ENCODE measurements at places on chromosomes 2 and 18. TPM values are rescaled to one million over a fixed set of nuclear protein-coding genes. Genes with fewer than 3 reads are reported as not detected.

The TMEM237 gene
- total RNA-seq: 7.2 TPM

The OTOF gene
- total RNA-seq: under 0.01 TPM

The MYO3B gene
- 0.22 TPM for total RNA-seq

The DCDC2C gene
- total RNA-seq: 3.9 TPM

The SERPINB3 gene
- not detected for total RNA-seq

The LINC00305 gene
- total RNA-seq: not detected

The CCDC74A gene
- total RNA-seq: 38.6 TPM

The DYSF gene
- total RNA-seq: 4.9 TPM

The ABCA12 gene
- total RNA-seq: not detected

The C2orf15 gene
- total RNA-seq: not detected

The NT5C1B gene
- not detected for total RNA-seq

The CFC1 gene
- total RNA-seq: not detected

The SGPP2 gene
- total RNA-seq: not detected

The LRRFIP1 gene
- total RNA-seq: 51.5 TPM

The ALK gene
- 0.39 TPM for total RNA-seq

The MORN2 gene
- total RNA-seq: 6.1 TPM

The TGFA gene
- 8.2 TPM for total RNA-seq

The SRD5A2 gene
- not detected for total RNA-seq

The SLC9A4 gene
- 0.30 TPM for total RNA-seq

The ZSWIM2 gene
- total RNA-seq: not detected

The BOLL gene
- total RNA-seq: not detected

The BBS5 gene
- total RNA-seq: 14.4 TPM

The MDH1B gene
- 2.4 TPM for total RNA-seq

The ZNF804A gene
- total RNA-seq: 0.44 TPM

The C2orf66 gene
- not detected for total RNA-seq

The PARD6G gene
- 10.2 TPM for total RNA-seq

The RTKN gene
- total RNA-seq: 90.3 TPM

The SPOPL gene
- total RNA-seq: 22.7 TPM
